ENCODE measurements at places on chromosomes 6 and 20.

GRCh38 chr6:87909849-87910248 lies 137.8 kb upstream of the SPACA1 start:
- DNase-seq, result no peak

DNA sequence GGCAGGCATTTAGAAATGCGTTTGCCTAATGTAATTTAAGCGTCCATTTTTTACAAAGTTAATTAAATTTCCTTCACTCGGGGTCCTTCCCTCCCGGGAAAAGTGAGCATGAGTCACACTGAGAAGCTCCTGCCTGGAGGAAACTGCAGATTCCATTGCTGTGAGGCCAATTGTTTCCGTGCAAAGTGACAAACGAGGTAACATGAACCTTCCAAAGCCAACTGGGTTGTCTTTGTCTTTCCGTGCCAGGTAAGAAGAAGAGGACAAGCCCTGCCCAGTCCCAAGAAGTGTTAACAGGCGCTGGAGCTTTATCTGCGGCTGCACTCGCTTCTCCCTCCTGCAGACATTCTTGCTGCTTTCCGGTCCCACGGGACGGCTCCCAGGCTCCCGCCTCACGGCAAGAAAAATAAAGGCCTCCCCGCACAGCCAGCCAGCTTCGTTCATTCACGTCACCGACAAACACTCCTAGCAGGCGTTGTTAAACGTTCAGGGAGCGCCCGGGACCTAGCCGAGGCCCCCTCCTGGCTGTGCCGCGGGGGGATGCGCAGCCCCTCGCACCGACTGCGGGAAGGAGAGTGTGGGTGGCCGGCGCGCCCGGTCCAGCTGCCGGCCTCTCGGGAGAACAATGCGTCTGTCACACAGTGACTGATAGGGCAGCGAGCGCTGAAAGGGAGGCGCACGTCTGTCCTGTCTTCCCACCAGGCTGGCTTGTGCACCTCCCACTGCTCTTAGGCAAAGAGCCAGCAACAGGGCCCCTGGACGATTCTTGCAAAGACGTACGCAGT lies 61.5 kb upstream of the HDDC2 start:
- peak; percentile 16 for DNase-seq

DNA sequence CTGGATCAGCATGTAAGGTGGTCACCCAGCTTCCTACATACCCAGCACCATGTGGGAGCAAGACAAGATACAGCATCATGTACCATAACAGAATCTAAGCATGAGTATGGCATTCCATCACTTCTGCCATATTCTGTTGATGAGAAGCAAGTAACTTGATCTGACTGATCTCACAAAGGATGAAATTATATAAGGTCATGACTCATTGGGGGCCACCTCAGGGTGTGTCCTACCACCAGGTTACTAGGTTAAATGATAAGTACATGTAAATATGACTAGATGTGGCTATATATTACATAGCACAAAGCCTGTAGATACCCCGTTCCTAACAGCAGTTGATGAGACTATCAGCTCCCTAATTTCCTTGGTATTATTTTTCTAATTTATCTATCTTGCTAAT lies 213.1 kb downstream of the DOK5 start:
- DNase-seq, result no peak

- no peak for DNase-seq
These were observed 85.6 kb downstream of the BFSP1 start for GRCh38 chr20:17445543-17445942.

- no peak for DNase-seq
These were observed 39.5 kb upstream of the TBC1D22B start for GRCh38 chr6:37218061-37218460.

DNA sequence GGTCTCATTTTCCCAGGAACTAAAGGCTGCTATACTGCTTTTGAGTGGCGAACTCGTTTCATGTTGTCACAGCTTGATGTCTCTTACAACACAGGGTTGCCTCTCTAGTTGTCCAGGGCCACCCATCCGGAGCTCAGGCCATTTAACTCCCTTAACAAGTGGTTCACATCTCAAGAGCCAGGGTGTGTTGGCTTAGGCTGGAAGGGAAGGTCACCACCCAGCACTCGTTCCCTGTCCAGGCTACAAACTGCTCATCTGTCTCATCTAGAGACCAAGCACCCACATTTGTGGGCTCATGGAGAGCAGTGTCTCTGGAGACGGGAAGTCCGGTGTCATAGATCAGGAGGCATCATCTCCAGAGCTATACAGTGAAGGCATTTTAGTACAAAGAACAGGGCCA lies 106.8 kb upstream of the EXOC2 start:
- DNase-seq, result no peak

- DNase-seq, result no peak
These were observed 464.5 kb downstream of the MMUT start for GRCh38 chr6:48998574-48998973.

- DNase-seq, result no peak
These were observed 50.6 kb downstream of the LAMA4 start for GRCh38 chr6:112203577-112204349.

- no peak for DNase-seq
These were observed 409.6 kb downstream of the MAFB start for GRCh38 chr20:40279390-40279789.

DNA sequence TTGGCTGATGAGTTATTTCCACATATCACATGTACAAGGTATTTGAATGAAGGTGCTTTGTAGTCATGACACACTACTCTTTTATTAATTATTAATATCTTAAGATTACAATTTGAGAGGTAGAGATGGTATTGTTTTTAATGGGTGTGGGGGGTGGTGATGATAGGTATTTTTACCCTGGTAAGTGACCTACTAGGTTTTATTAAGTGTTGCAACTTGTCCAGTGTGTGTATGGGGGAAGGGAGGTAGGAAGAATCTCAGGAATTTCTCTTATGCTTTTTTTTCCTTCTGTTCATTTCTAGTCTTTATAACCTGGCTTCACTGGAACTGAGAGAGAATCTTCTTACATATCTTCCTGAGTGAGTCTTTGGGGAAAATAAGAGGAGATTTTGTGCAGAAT lies 101.4 kb downstream of the LRRC1 start:
- DNase-seq, result no peak

GRCh38 chr6:85115876-85116275 lies 334.0 kb upstream of the NT5E start:
- no peak for DNase-seq

DNA sequence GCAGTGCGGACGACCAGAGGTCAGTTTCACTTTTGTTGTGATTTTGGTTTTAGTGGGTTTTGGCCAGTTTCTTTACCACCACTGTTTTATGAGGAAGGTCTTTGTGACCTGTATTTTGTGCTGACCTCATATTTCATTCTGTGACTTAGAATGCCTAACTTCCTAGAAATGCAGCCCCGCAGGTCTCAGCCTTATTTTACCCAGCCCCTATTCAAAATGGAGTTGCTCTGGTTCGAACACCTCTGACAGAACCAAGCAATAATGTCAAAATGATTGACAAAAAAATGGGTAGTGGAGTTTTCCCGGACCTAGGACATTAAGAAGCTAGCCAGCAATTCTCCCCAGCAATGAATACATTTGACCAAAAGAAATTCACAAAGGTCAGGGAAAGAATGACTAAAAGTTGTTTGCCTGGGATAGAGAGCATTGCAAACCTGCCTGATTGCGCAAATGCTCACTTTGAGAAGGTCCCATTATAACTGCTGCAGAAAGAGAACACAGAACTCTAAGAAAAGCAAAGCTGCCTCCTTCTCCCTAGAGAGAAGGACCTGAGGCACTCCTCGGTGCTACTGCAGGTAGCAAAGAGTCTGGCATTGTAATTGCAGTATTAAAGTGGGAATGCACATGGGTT lies 288.8 kb downstream of the ADGB start:
- DNase-seq, result no peak

DNA sequence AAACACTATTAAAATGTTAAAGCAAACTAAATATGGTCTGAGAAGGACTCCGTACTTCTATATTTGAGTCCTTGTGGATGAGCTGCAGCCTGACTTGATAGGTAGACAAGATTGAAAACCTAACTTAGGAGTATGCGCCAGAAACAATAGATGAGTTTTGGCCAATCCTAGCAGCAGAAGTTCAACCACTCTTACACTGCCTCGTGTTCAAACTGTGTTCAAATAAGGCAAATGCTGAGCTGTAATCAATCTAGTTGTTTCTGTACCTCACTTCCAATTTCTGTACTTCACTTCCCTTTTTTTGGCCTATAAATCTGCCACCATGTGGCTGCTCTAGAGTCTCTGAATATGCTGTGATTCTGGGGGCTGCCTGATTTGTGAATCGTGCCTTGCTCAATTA lies 13.2 kb upstream of the SERINC1 start:
- DNase-seq, result no peak

DNA sequence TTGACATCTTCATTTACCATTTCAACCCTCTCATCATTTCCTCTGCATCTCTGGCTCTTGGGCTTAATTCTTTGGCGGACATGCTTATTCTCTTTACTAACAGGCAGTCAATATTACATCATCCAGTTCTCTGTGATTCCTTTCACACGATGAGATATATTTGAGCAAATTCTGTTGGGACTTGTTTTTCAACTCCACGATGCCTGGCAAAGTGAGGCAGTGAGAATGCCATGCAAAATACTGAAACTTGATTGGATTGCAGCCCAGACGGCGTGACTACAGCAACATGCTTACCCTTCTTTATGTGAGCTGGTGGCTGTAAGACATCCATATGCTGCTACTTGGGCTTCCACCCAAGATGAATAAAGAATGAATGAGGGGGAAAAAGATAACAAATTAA lies 101.7 kb upstream of the SPACA1 start:
- DNase-seq, result no peak

DNA sequence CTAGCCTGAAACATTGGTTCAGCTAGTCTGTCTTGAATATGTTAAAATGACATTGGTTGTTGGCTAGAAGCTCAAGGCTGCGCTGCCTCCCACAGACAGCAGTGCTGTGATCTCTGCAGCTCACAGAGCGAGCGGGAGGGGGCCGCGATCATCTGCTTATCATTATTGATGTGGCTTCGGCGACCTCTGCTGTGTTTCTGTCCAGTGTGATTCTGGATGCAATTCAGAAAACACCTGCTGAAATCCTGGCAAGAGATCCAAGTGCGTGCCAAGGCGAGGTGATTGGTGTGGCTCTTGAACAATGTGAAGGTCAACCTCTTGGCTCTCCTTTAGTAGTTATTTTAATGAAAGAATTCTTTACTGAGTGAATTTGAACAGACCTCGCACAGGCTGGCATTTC lies 142.3 kb upstream of the SASH1 start:
- DNase-seq, result no peak

DNA sequence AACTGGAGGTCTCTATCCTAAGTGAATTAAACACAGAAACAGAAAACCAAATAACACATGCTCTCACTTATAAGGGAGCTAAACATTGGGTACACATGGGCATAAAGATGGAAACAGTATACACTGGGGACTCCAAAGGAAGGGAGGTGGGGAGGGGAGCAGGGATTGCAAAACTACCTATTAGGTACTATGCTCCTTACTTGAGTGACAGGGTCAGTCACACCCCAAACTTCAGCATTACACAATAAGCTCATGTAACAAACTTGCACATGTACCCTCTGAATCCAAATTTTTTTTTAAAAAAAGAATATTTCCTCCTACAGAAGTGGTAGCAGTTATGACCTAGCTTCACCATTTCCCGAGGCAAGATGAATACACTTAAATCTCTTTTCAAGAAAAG lies 49.5 kb upstream of the MYLIP start:
- DNase-seq, result no peak

- no peak for DNase-seq
These were observed 20.2 kb upstream of the APMAP start for GRCh38 chr20:25012616-25013189.

- no peak for DNase-seq
These were observed 5.1 kb upstream of the POPDC3 start for GRCh38 chr6:105184921-105185320.

DNA sequence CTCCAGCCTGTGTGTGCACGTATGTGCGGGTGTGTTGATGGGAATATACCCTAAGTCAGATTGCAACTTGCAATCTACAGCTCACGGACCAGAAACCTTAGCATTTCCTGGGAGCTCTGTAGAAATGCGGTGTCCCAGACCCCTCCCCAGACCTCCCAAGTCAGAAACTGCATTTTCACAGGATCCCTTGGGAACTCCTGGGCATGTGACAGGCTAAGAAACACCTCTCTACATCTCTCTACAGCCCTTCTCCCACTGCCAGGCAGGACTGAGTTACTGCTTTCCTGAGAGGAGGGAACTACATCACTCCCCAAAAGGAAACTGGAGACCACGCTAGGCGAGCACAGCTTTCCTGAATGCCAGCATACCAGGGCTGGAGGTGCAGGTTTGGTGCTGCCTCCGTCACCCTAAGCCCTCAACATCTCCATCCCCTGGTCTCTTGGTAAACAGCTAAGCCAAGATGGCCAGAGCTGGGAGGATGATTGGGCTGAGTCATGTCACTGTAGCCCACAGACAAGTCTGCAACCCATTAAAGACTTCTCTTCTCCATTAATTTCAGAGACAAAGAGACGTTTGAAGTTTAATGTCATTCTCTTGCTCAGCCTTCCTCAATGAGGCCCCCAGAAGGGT lies 194.4 kb downstream of the BMP7 start:
- no peak for DNase-seq

DNA sequence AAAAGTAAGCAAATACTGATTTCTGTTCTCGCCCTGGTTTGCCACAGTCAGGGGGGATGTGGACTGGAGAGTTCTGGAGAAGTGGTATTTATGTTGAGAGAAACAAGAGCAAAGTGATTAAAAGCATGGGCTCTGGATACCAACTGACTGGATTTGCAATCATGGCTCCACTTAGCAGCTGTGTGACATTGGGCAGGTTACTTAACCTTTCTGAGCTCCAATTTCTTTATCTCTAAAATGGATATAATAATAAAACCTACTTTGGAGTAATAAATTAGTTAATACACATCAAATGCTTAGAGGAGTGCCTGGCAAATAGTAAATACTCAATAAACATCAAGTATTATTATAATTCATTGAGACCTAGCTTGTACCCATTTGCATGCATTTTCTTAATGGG lies 111.7 kb downstream of the CLIC5 start:
- no peak for DNase-seq

- DNase-seq, result peak; percentile 71
These were observed 68.0 kb upstream of the KCNQ5 start for GRCh38 chr6:72553531-72554511.

DNA sequence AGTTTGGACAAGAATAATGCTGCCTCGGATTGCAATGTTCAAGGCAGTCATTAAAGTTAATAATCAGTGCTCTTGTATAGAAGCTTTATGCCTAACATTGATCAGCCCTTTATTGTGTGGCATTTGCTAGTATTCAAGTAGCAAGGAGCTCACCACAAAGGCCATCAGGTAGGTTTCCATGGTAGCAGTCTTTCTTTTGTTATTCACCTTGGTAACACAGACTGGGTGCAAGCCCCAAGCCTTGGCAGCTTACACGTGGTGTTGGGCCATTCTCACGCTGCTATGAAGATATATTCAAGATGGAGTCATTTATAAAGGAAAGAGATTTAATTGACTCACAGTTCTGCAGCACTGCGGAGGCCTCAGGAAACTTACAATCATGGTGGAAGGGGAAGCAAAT lies 149.3 kb downstream of the ADAT2 start:
- DNase-seq, result no peak

DNA sequence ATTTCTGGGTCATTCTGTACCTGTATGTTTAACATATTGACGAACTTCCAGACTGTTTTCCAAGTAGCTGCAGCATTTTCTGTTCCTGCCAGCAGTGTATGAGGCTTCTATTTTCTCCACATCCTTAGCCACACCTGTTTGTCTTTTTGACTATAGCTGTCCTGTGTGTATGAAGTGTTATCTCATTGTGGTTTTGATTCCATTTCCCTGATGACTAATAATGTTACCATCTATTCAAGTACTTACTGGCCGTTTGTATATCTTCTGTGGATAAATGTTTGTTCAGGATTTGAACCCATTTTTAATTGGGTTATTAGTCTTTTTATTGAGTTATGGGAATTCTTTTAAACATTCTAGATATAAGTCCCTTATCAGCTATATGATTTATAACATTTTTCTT lies 95.2 kb downstream of the JAG1 start:
- no peak for DNase-seq
